Prostate gland (tissue), 2 donors: ENCODE measurements at places on chromosomes 7 and 10. TPM values are rescaled to one million over a fixed set of nuclear protein-coding genes. Genes with fewer than 3 reads are reported as not detected.

DNA sequence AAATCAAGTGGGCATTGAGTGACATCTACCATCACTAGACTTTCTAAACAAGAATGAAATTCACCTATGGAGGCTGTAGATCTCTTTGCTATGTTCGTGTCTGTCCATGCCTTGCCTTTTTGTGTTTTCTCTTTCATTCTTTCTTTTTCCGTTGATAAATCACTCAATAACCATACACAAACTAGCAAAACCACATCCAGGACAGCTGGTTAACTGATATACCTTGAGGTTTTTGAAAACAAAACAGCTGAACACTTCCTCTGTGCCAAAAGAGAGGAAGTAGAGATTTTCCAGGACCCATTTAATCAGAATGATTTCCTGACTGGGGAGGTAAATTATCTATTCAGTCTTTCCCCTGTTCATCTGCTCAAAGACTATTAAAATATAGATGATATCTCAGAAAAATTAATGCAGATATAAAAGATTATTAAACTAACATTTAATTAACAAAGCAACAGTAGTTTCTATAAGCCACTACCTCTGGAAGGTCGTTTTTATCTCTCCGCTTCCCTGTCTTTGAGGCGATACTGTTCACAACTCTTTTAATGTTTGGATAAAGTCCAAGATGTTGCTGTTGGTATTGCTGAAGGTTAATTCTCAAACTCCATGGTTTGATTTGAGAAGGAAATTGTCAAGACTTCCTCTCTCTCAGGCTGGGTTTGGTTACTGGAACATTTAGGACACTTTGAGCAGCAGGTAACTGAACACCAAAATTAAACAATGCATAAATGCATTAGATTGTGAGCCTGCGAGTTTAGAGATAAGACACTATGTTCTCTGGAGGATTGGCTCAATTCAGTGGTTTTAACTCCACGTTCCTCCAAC is 24.4 kb upstream of the C10orf67 start:
- DNase-seq, result no peak

DNA sequence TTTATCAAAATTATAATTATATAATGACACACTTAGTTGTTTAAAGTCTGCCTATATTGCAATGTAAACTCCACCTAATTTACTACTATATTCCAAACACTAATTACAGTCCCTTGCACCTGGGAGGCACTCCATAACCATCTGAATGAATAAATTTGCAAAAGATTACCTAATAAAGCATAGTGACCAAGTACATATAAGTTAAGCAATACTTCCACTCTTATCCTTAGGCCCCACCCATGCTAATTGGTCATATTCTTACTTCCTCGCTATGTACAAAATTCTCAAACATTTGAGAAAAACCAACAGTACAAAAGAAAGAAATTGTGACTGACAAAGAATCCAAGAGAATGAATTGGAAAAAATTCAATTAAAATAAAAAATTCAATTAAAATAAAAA is 65.3 kb downstream of the ZFAND4 start:
- no peak for DNase-seq

GRCh38 chr10:69359148-69359547 is 57.6 kb downstream of the TACR2 start:
- no peak for DNase-seq

SH2B2 gene
- total RNA-seq, result 7.7 TPM
